ENCODE measurements at places on chromosomes 2 and 18. TPM values are rescaled to one million over a fixed set of nuclear protein-coding genes. Genes with fewer than 3 reads are reported as not detected.

DNA sequence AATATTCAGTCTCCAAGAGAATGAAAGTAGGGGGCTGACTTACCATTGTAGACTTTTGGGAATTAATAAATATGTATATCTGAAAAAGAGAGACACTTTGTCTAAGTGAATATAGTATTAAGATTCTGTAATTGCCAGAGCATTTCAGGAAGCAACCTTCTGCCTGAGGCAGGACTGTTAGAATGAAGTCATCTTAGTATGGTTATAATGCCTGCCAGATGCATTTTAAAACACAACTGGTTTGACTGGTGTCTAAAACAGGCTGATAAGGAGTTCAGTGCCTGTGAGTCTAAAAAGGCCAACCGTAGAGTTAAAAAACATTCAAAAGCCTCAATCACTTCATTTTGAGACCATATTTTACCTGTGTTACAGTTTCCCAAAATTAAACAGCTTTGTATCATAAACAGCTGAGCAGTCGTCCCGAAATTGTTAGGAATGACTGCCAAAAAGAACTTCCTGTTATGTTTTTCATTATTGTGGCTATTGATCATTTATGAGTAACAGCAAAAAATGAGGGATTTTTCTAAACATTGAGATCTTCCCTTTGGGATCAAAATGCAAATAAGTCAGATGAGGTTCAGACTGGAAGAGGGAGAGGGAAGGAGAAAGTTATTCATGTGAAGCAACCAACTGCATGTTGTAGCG, 443.9 kb downstream of the PID1 start:
- DNase-seq: no peak

GRCh38 chr2:19947184-19947940, 42.5 kb downstream of the WDR35 start:
- no peak for DNase-seq

- no peak for DNase-seq
Observed at GRCh38 chr2:72822794-72823193, 3.0 kb downstream of the EXOC6B start.

- no peak for DNase-seq
Observed at GRCh38 chr18:67463829-67464228, 52.7 kb downstream of the DSEL start.

DNA sequence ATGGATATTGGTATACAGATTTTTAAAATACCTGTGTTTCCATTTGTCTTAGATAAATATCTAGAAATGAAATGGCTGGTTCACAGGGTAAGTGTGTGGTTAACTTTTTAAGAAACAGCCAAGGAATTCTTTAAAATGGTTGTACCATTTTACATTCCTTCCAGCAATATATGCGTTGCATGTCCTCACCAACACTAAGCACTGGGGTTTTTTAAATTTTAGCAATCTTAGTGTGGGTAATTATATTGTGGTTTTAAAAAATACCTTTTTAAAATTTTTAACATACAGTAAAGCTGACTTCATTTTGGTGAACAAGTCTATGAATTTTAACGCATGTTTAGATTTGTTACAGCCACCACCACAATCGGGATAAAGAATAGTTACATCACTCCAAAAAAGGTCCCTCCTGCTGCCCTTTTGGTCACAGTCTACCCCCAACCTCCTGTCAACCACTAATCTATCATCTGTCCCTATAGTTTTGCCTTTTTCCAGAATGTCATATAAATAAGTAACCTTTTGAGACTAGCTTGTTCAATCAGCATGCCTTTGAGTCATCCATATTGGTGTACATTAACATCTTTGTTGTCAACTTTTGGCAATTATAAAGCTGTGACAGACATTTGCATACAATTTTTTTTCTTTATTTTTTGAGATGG, 128.1 kb upstream of the MSTN start:
- no peak for DNase-seq

The NEU4 gene
- 0.44 TPM for total RNA-seq

The INPP5D gene
- total RNA-seq: 20.0 TPM

The C2orf78 gene
- not detected for total RNA-seq

DNA sequence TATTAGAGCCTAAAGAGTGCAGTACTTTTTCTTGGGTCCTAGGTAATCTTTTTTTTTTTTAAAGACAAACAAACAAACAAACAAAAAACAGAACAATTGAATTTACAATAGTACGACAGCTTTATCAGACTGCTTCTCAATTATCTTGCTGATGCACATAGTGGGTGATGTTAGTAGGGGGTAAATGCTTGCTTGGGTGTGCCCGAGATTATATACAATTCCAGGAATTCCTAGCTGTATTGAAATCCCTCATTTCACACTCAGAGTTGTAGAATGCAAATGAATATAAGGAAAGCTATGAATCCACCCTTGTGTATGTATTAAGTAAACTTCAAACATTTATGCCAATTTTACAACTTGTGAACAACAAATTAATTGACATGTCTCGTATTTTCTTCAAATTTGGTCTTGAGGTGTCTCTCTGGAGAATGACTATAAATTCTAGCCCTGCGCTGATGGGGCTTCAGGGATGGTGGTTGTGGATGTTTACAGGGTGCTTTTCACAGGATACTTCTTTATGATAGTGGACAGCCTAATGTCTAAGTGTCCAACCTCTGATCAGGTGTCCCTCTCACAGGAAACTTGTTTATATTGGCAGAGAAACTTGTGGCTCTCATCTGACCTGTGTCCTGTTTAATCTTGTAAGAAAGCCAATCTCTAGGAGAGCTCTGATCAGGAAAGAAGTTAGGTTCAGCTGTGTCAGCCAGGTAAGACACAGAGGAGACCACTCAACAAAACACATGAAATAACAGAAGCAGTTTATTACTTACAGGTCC, 61.9 kb upstream of the SLC39A10 start:
- no peak for DNase-seq

The MGAT4A gene
- 34.4 TPM for total RNA-seq
